Activated T-helper 1 cell treated with anti-CD3 and anti-CD28 coated beads, Interleukin-2, amount 50 U/mL, for 16 hours (primary cell): ENCODE measurements at places on chromosomes 3 and 15.

GRCh38 chr15:37101980-37102304, 1.6 kb upstream of the MEIS2 start:
- DNase-seq, result no peak

DNA sequence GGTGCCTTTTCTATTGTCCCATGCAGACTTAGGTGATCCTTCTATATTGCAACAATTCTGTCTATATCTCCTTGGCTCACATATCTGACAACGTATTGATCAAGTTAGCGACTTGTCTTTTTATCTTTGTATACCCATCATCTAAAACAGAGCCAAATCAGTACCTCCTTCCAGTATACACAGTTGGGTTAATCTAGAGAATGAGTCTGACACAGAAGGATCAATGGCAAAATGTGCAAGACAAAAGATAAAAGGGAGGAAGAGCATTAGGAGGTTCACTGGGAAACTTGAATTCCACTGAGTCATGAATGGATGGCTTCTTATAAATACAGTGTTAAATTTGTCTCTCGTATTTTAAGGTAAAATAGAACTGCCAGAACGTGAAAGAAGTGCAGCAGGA, 6.0 kb downstream of the AADAC start:
- DNase-seq, result no peak

GRCh38 chr3:160319322-160319721, 79.7 kb downstream of the IFT80 start:
- DNase-seq, result no peak

- DNase-seq, result no peak
These were observed 23.3 kb downstream of the WWTR1 start for GRCh38 chr3:149634573-149634972.

DNA sequence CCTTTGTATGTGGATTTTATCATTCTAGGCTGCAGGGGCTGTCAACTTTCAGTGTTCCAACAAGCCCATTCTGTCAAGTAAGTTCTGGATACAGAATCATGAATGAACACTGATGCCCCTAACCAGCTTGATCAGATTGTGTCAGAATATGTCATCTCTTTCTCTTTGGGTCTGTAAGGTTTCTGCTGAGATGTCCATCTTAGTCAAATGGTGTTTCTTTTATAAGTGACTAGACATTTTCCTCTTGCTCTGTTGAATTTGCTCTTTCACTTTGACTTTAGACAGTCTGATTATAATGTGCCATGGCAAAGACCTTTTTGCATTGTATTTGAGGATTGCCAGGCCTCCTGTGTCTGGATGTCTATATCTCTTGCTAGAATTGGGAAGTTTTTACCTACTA, 660.9 kb upstream of the CBLB start:
- no peak for DNase-seq

- no peak for DNase-seq
These were observed 129.3 kb downstream of the RBMS3 start for GRCh38 chr3:29410220-29410619.

GRCh38 chr3:147046916-147047315, 359.4 kb downstream of the ZIC4 start:
- no peak for DNase-seq

GRCh38 chr3:134216851-134217250, 33.8 kb downstream of the RYK start:
- no peak for DNase-seq

DNA sequence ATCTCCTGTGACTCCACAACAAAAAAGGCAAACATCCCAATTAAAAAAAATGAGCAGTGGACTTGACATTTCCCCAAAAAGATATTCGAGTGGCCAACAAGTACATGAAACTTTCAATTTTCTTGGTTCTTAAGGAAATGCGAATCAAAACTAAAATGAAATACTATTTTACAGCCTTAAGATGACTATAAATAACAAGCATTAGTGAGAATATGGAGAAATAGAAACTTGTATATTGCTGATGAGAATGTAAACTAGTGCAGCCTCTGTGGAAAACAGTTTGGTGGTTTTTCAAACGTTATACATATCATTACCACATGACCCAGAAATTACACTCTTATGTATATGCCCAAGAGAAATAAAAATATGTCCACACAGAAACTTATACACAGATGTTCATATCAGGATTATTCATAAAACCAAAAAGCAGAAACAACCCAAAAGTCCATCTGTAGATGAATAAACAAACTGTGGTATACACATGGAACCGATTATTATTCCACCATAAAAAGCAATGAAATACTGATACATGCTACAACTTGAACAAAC, 153.2 kb upstream of the GPR149 start:
- DNase-seq, result no peak
